ENCODE measurements at places on chromosomes 6 and 20.

DNA sequence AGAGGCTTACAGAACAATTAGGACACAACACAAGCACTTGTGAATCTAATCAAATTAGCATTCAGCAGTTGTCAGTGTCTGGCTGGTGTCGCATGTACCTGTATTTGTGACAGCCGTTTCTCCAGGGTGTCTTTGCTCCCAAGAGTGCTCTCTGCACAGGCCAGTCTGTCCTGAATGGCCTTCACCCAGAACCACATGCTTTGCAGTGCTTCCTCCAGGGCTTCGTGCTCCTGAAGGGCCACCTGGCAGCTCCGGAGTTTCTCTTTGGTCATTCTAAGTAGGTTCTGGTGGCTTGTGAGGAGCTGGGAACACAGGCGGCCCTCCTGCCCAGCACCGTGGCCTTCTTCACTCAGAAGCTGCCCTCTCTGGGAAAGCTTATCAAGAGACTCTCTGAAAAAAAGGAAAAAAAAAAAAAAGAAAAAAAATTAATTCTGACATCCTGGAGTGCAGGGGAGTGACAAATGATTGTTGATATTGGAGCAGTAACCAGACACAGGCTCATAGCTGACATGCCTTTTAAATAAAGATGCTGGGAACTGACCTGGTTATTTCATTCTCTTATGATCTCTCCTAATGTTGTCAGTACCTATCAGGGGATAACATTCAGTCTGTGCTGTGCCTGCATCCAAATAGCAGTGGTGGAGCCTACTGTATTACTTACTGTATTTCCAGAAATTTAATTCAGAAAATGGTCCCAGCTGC lies 245.8 kb downstream of the SYNE1 start:
- DNase-seq, result no peak

DNA sequence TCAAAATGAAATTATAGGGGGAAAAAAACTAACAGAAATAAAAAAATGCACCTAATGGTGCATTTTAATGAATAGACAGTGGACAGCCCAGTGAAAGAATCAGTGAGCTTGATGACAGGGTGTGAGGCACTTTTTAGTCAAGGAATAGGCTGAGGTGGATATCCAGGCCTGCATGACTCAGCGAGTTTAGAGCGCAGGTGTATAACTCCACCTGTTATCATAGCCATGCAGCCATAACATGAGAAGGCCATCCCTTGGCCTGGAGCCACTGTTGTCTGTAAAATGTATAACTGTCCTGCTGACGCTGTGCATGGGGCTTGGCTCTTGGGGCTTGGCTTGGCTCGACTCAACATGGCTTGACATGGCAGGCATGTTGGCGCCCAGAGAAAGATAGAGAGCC lies 331.5 kb upstream of the NOX3 start:
- no peak for DNase-seq

DNA sequence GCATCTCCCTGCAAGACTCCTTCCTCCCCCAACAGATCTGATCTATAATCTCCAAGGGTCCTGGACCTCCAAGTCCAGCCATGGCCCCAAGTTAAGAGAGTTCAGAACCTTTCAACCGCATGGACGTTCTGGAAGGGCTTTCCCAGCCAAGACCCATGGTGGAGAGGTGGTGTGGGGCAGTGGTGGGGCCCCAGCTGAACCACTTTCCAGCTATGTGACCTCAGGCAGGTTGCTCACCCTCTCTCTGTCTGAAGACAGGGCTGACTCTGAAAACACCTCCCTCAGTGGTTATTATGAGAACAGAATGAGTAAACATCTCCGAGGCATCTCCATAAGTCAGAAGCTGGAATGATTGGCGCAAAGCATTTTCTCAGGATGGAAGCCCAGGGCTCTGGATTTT lies 887 bp downstream of the CLPS start:
- DNase-seq, result no peak

DNA sequence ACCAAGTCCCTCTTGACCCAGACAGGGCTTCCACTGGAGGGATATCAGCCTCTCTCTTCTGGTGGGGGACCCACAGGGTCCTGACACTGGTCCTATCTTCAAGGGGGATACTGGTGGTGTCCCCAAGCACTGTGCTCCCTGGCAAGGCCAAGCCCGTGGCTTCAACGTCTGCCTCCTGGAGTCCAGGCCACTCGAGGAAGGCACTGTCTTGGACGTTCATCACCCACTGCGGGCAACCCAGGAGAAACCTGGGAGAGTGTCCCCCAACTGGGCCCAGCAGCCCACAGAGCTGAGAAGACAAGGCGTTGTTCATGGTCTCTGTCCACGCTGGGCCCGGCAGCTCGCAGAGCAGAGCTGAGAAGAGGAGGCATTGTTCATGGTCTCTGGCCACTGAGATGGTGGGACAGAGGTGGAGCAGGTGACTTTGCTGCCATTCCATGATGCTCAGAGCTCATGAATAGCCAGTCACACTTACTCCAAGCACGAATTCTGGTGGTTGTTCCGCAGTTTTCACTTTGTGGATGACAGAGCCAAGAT lies 37.5 kb upstream of the FRMD1 start:
- no peak for DNase-seq

- peak; percentile 45 for DNase-seq
Measured at GRCh38 chr6:169724494-169725124, at the start of gene PHF10. Gene PHF10, minus strand, starts transcription at chr6:169724500. Its CDS starts 569 bp downstream, at chr6:169723931.

DNA sequence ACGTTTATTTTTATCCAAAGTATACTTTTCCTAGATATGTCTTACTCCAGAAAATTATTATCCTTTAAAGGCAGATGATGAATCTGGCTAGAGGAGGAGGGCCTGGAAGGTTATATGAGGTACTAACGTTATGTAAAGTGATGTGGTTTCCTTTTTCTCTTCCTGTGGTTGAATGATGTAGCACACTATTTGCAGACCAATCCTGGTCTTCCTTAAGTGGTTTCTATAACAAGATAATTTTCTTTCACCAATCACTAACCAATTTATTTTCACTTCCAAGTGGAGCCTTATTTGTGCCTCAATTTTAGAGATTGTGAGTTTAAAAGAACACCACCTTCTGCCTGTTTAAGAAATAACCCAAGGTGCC lies 154.6 kb upstream of the SOX4 start:
- DNase-seq, result peak; percentile 65

- DNase-seq, result peak; percentile 67
Measured at GRCh38 chr6:53347250-53347920, 1.4 kb downstream of the ELOVL5 start.

- DNase-seq, result peak; percentile 35
Measured at GRCh38 chr6:87914637-87915395, 132.8 kb upstream of the SPACA1 start.

DNA sequence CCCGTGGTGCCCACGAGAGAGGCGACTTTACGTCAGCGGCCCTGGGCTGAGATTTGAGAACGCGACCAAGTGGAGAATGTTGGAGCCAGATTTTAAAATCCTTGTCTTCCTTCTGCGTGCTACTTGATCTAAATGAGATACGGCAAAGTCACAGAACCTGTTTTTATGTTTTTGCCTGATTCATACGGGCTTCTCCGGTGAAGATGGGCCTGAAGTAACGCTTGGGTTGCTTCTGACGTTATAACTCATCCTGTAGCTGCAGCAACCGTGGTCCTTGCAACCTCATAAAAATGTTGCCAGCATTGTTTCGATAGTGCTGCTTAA lies 462 bp upstream of the SLC35B3 start:
- DNase-seq, result no peak

GRCh38 chr6:147603392-147604081 lies 95.0 kb downstream of the SAMD5 start:
- DNase-seq, result no peak

GRCh38 chr20:6468423-6469116 lies 298.9 kb upstream of the BMP2 start:
- no peak for DNase-seq

DNA sequence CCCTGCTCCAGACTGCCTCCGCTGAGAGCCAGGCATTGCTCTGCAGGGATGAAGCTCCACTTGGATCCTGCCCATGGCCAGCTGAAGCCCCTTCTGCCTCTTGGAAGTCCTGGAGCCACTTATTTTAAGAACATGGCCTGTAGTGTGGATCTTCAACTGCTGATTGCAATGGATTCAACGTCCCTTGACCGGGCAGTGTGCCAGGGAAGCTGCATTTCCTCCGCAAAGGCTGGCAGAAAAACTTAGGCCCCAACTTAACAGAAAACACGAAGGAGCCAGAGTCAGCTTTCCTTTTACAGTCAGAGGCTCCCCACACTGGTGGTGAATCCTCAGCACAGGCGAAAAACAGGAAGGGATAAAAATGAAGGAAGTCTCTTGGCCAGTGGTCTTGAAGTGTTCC lies 26.3 kb upstream of the FOXQ1 start:
- no peak for DNase-seq

- DNase-seq, result no peak
Measured at GRCh38 chr20:10591946-10592521, 81.8 kb downstream of the JAG1 start.
